H1 (cell line): ENCODE measurements at places on chromosomes 12 and 14. TPM values are rescaled to one million over a fixed set of nuclear protein-coding genes. Genes with fewer than 3 reads are reported as not detected.

DNA sequence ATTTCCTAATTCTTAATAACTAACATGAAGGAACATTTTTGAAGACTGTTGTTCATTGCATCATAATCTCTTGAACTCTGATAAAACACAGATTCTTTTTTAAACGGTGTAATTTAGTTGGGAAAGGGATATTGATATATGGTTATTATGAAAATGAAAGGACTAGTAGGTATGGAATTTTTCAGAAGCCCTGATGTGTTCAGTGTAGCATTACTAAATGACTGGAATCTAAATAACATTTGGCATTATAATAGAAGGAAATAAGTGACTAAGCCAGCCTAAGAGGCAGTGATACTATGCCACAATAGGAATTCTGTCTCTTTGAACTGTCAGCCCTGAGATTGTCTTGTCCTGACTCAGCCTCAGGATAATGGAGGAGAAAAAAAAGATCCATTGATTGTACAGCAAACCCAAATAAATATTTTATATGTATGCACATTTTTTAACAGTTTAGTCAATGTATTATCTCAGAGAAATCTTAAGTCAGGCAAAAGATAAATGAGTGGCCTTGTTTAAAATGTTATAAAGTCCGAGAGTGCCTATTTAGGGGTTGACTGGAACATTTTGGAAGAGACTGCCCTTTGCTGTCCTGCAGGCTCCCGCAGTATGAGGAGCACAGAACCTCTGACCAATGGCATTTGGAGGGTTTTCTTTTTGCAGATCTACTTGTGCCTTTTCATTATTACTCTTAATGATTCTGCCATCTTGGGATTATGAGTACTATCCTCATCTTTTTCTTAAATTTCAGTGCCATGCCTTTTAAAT is 271.2 kb downstream of the EGLN3 start:
- no peak for DNase-seq

DNA sequence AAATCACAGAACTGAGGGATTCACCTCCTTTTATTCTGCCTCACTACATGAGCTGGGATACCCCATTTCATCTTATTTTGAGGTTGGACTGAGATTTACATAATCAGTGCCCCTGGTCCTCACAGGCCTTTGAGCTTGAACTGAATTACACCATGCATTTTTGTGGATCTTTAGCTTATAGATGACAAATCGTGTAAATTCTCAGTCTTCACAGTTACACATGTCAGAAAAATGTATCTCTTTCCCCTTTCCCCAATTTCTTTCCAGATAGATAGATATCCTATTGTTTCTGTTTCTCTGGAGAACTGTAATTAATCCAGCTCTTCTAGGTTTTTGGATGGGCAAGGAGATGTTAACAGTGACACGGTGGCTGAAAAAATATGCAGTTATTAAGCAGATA is 1778.9 kb upstream of the SEL1L start:
- no peak for DNase-seq

The PTGER2 gene
- total RNA-seq = 1.2 TPM in 2 replicates

DNA sequence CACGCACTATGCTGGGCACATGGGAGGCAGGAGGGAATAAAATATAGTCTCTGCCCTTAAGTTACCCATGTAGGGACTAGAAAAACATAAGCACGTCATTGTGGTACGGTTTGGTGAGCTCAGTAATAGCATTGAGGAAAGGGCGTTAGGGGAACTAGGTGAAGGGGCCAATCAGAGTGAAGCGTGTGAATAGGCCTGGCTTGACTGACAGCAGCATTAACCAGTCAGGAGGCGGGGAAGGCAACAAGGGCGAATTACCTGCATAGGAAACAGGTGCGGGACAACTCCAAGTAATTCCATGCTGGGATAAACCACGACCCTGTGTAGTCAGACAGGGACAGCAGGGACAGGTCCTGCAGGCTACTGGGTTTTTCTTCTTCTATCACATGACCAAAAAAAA is 107.7 kb downstream of the UNC79 start:
- peak; percentile 61 for DNase-seq

- no peak for DNase-seq
Observed at GRCh38 chr14:26866721-26867120, 268.9 kb upstream of the NOVA1 start.

- peak; percentile 60 for DNase-seq
Observed at GRCh38 chr14:79161571-79161970, 991.4 kb downstream of the NRXN3 start.

DNA sequence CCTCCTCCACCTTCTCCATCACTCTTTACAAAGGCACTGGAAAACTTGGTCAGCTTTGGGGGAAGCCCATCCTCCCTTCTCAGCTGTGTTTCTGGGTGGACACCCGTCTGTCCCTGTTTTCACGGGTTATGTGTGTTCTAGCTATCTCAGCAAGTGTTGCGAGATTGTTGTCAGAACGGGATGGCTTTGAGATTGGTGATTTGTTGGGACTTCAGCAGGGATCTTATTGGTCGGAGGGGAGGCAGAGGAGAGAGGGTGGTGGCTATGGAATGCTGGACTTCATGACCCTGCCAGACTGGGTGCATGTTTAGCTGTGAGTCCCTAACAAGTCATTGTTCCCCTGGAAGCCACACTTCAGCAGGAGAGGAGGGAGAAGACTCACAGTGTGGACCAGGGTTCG is 2.1 kb downstream of the USP5 start:
- DNase-seq = no peak

DNA sequence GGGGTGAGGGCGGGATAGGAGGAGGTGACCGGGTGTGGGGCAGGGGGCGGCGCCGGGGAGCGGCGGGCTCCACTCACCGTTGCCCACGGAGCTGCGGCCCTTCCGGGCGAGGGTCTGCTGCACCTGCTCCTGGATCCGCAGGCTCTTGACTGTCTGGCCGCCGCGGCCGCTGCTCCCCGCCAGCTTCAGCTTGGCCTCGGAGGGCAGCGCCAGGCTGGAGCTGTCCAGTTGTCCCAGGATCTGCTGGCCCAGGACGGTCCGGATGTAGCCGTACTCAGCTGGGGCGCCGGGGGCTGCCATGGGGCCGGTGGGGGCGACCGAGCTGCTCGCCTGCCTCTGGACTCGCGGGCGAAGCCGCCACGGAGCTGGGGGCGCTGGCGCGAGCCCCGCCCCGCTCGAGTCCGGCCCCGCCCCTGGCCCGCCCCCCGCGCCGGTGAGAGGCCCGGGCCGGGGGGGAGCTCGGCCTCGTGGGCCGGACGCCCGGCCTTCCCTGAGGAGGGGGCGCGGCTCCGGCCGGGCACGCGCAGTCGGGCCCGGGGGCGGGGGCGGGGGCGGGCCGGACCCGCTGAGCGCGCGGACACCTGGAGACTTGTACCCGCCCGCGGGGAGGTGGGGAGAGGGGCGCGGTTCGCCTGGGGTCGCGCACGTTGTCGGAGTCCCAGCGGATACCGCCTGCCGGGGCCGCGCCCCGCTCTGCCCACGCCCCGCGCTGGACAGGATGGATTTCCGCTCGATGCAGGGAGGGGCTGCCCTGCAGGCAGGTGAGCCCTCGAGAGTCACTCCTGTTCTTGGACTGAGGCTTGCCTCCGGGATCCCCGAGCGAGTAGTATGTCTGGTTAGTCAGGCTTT is at the start of gene PKP2:
PKP2 (minus strand) TSS at position 346 of the 849 bp plus-strand sequence; CDS start at position 300, 46 bp downstream.
- DNase-seq = peak; percentile 70

DNA sequence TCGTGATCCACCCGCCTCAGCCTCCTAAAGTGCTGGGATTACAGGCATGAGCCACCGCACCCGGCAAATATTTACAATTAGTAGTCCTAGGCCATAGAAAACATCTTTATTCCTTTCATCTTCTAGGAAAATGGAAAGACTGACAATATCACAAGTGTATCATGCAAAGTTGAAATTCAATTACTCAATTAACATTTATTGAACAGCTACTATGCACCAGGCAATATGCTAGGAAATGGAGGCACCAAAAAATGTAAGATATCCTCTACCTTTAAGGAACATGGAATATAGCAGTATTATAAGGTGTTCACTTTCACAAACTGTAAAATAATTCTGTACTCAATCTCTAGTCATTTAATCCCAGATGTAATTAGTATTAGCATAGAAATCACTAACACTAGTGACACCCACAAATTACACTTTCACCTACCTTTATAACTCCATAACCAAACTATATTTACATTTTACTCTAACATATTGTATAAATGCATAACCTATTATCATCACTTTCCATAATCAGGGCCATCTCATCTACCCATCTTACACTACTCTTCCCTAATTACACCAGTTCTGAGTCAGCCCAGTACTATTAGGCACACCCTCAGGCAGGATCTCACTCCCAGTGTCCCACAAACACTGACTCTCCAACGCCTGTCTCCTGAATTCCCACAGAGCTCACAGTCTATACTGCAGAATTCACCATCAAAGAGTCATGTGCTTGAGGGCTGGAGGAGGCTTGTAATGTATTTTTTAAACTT is 10.4 kb downstream of the CORO1C start:
- DNase-seq = no peak

The CRACR2A gene
- total RNA-seq = 3.0 and 3.2 TPM in 2 replicates

GRCh38 chr14:68527329-68527851 is 265.5 kb downstream of the ZFP36L1 start:
- no peak for DNase-seq
